ENCODE measurements at places on chromosomes 7 and 10.

- no peak for DNase-seq
These were observed 34.0 kb upstream of the DNMBP start for GRCh38 chr10:100043796-100044195.

GRCh38 chr10:82738592-82738991 is 863.6 kb downstream of the NRG3 start:
- no peak for DNase-seq

DNA sequence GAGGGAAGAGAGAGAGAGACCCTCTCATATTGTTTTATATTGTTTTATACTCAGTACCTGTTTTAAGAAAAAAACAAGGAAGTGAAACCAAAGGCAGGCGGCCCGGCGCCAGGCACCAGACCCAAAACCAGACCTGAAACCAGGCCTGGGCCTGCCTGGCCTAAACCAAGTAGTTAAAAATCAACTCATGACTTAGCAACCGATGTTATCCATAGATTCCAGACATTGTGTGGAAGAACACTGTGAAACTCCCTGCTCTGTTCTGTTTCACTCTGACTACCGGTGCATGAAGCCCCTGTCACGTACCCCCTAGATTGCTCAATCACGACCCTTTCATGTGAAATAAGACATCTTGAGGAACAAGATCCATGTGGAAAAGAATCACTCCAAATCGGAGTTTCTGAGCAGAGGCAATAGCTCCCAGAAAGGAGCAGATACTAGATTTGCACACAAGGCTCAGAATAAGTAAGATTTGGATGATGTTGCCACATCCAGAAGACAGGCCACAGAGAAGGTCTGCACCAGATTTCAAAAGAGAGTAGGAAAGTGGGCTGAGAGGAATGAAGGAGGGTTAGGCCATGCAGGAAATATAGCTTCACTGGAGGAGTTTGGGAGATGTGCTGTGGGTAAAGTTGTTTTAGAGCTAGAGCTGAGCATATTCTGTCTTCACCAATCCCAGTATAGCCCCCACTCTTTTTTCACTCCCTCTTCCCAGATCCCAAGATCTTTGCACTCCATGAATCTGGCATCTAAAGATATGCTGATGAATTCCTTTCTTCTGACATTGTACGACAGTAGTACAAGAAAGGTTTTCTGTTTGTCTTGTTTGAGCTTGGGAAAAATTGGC is 8.8 kb upstream of the ZNF248 start:
- DNase-seq = no peak

GRCh38 chr7:2843711-2844152 is 376 bp downstream of the GNA12 start:
- DNase-seq = no peak

DNA sequence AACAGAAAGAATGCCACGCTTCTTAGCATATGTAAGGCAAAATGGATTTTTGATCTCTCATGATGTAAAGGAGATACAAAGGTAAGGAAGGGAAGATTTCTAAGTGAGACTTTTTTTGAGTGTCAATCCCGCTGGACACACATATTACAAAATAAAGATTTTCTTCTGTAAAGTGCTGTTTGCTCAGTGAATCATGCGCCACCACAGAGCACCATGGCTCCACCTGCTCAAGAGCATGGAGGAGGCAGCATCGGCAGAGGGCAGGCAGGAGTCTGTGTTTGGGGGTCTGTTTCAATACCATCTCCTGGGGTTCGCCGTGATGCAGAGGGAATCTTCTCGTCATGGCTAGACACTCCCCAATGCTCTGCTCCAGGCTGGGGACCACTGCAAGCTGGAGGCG is 83.5 kb downstream of the ALOX5 start:
- DNase-seq = no peak

Measured in type B pancreatic cell (in vitro differentiated cells).